Astrocyte of the hippocampus (primary cell): ENCODE measurements at places on chromosomes 4 and X.

GRCh38 chr4:105276361-105277104, 129.9 kb downstream of the TET2 start:
- DNase-seq, result no peak

DNA sequence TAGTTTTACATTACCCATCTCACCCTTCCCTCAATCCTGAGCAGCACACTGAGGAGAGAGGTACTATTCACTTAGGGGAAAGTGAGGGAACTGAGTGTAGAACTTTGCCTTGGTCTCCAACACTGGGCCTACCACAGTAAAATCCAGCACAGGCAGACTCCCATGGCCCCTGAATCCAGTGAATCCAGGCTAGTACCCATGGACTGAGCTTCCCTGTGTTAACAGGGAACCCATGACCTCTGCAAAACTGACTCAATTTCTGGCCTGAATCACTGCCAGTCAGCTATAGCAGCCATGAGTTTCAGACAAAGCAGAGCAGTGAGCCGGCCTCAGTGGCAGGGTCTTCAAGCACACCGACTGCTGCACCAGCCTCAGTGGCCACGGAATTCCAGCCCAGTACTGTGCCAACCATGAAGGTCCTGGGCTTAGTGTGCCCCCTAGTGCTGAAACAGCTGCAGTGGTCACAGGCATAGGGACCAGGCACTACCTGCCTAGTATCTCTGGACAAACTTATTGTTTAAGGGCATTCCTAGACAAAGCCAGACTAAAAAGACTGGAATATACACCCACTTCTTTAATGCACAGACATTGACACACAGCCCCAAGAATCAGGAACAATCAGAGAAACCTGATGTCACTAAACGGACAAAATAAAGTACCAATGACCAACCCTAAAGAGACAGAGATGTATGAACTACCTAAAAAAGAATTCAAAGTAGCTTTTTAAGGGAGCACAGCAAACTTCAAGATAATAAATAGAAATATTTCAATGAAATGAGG, 127.4 kb upstream of the RPL34 start:
- peak; percentile 28 for DNase-seq

- no peak for DNase-seq
These were observed 649 bp upstream of the ARAF start for GRCh38 chrX:47560179-47560933.

GRCh38 chr4:121177246-121178137, 13.4 kb upstream of the TNIP3 start:
- DNase-seq, result no peak

GRCh38 chrX:112048707-112049106, 33.9 kb downstream of the TRPC5 start:
- DNase-seq, result no peak

GRCh38 chr4:57905965-57906364, 795.8 kb upstream of the IGFBP7 start:
- no peak for DNase-seq

GRCh38 chrX:71578253-71579135, at the start of gene GCNA:
GCNA (plus strand) TSS chrX:71578437; CDS start chrX:71580822, 2,385 bp downstream.
- DNase-seq, result no peak

DNA sequence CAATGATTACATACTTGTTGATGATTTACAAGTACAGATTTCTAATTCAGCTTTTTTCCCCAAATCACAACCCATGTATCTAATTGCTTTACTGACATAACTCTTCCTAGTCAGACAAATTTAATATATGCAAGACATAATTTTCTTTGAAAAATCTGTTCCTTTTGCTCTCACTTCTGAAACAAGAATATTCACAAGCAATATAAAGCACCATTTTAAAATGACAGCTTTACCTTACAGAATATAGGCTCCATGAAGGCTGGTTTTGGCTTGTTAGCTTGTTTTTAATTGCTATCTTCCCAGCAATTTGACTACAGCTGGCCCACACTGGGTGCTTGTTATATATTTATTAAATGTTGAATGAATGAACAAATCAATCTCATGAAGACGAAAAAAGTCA, 24.5 kb downstream of the GPM6A start:
- no peak for DNase-seq

DNA sequence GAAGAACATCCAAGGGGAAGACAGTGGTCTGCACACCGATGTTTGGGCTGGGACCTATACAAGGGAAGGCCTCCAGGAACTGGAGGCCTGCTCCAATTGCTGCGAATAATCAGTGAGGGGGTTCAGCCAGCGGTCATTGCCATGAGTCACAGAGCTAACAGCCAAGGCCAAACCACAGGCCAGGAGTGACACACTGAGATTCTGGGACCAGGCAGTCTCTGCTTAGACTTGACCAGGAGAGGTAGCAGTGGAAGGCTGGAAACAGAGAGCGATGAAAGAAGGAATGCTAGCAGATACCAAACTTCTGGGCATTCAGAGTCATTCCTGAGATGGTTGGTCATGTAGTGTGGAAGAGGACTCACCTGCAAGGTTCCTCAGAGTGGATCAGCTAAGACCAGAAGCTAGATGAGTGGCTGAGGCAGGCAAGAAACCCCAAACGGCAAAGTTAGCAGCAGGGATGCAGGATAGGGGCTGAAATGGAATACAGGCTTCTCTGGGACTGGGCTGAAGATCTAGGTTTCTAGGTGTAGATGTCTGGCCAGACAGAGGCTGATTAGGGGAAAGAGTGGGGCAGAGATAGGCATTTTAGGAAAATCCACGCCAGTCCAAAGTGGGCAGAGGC, 54.7 kb downstream of the CNGA2 start:
- peak; percentile 92 for DNase-seq

DNA sequence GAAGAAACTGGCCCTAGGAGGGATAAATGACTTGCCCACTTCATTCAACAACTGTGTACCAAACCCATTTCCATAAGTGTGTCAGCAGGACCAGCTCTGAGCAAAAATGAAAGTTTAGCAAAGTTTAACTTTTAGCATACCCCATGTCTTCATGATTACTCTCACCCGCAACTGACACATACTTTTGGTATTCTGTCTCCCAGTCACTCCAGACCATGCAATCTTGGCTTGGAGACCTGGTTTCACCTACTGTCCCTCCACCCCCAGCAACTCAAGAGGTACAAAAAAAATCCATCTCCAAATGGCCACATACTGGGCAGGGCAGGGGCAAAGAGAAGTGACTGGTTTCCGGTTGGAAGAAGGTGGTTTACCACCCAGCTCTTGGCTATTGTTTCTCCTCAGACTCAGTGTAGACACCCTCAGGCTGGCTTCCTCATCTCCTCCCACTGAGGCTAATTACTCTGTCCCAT, 79.8 kb downstream of the RLIM start:
- DNase-seq, result peak; percentile 49

DNA sequence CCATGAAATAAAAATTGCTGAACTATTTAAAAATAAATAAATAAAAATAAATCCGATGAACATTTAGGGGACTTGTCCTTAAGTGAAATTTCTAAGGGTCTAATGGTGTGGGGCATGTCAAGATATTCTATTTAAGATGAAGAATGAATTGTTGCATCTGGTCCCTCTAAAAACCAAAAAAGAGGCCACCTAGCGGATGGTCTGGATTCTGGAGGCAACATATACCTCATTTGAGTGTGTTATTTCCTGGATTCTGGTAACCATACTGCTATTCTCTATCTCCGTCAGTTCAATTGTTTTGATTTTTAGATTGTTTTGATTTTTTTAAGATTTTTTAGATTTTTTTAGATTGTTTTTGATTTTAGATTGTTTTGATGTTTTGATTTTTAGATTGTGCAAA, 28.3 kb downstream of the AGTR2 start:
- no peak for DNase-seq

- DNase-seq, result no peak
These were observed 76.9 kb upstream of the SMAD1 start for GRCh38 chr4:145404761-145405160.

DNA sequence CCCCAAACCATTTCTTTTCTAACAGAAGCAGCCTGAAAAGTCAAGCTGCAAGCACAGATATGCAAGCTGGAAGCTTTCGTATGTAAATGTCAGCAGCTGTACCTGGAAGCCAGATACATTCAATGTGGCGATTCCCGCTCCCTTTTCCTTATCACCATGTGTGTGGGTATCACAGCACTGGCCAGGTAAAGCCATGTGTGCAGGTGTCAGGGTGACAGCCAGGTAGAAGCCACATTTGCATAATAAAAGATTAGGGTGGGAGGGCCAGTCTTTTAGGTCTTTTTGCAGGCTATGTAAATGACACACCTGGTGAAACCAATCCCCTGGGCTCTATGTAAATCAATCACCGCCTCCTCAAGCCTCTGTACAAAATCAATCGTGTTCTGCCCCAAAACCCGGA, 50.1 kb downstream of the RXFP1 start:
- no peak for DNase-seq

GRCh38 chr4:183022617-183023016, 76.4 kb upstream of the WWC2 start:
- no peak for DNase-seq

GRCh38 chrX:72238183-72238582, 644 bp downstream of the ERCC6L start:
- DNase-seq, result no peak

- DNase-seq, result no peak
These were observed 656.7 kb downstream of the SPOCK3 start for GRCh38 chr4:166577639-166578038.
